ENCODE measurements at places on chromosomes 5 and 9.

DNA sequence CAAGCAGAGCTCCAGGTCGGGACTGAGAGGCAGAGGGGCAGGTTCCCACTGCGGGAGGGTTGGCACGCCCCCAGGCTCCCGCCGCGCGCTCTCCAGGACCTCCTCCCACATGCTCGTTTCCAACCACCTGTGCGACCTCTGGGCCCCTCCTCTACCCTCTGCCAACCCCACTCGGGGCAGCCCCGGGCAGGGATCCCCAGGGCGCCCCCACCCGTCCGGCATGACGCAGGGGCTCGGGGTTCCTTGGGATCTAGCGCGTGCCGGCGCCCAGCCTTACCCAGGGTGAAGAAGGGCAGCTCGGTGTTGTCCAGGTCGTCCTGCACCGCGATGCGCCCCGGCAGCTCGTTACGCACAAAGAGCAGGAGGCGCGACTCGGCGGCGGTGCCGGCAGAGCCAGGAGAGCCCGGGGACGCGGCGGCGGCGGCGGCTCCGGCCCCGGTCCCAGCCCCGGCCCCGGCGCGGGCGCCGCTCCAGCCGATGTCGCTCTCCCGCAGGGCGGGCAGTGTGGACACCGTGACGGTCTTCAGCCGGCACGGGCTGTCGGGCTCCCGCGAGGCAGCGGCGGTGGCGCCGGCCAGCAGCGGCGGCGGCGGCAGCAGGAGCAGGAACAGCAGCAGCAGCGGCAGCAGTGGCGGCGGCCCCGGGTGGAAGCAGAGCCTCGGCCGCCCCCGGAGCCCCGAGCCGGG, 494 bp downstream of the ASTN2 start:
- DNase-seq: peak; percentile 67

DNA sequence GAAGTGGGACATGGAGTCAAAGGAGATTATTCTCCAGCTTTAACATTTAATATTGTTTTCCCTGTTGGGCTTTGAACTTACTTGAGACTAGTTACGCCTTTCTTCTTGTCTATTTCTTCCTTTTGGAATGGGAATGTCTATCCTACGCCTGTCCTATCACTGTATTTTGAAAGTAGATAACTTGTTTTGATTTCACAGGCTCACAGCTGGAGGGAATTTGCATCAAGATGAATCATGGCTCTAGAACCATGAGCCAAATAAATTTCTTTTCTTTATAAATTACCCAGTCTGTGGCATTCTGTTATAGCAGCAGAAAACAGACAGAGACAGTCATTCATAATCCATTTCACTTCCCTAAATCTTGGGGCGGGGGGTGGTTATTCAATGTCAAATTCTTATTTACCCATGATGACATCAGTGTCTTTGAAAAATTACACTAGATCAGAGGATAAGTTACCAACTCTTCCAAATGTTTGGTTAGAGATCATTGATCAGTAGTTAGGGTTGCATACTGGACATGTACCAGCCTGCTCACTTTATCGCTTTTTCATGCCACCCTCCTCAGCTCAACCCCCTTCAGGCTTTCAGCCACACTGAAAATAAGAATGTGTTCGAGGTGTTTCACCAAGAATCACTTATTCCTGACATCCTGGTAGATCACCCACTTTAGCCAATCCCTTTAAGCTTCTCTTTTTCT, 419.6 kb upstream of the PIK3R1 start:
- no peak for DNase-seq

GRCh38 chr5:29162297-29162696, 2031.2 kb upstream of the CDH6 start:
- no peak for DNase-seq

- DNase-seq: no peak
Observed at GRCh38 chr9:3361116-3361515, 164.7 kb downstream of the RFX3 start.

GRCh38 chr9:77794985-77795384, 146.9 kb upstream of the GNA14 start:
- no peak for DNase-seq

- DNase-seq: no peak
Observed at GRCh38 chr9:124879226-124879625, 17.3 kb downstream of the ARPC5L start.

DNA sequence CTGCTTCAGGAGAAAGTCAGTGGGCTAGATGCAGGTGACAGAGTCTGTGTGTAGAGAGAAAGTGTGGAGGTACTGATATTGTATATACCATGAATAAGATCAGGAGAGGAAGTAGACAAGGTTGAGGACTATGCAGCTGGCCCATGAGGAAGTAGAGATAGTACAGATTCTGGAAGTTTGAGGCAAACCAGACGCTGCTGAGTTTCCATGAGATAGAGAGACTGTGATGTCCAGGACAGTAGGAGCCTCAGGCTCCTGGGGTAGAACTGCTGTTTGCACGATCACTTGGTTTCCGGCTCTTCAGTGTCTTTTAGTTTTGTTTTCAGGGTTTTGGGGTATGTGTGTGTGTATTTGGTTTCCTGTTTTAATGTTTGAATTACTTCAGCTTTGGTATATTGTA, 13.6 kb downstream of the OTULINL start:
- peak; percentile 66 for DNase-seq

DNA sequence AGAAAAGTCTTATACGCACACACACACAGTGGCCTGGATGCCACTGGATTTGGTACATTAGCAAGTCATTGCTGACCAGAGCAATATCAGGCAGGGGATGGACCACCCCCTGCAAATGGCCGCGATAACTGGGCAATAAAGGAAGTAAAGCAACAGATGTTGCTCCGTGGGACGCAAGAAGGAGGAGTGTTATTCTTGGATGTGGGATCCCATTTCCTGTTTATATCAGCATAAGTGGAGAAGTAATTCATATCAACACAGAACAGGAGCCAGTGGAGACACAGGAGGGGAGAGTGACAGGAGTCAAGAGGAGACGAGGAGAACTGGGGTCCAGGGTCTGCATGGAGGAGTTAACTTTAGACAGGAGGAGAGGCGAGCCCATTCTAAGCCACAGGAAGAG, 18.4 kb downstream of the RUFY1 start:
- DNase-seq: no peak

DNA sequence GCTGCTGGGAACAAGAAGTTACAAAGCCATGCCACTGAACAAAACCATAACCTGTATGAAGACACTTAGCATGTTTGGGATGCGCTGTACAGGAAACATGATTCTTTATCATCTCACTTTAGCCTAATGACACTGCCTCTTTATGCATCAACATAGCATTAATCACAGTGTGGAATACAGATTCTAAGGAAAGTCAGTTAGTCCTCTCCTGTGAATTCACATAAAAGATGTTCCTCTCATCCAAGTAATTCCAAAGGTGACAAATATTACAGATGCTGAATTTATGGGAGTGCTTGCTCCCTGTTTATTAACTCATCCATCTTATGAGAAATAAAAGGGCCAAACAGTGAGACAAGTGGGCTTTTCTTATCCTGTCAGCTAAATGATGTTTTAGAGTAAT, 1677.7 kb downstream of the EFNA5 start:
- DNase-seq: no peak

GRCh38 chr5:172097356-172097755, 90.7 kb downstream of the STK10 start:
- DNase-seq: no peak

DNA sequence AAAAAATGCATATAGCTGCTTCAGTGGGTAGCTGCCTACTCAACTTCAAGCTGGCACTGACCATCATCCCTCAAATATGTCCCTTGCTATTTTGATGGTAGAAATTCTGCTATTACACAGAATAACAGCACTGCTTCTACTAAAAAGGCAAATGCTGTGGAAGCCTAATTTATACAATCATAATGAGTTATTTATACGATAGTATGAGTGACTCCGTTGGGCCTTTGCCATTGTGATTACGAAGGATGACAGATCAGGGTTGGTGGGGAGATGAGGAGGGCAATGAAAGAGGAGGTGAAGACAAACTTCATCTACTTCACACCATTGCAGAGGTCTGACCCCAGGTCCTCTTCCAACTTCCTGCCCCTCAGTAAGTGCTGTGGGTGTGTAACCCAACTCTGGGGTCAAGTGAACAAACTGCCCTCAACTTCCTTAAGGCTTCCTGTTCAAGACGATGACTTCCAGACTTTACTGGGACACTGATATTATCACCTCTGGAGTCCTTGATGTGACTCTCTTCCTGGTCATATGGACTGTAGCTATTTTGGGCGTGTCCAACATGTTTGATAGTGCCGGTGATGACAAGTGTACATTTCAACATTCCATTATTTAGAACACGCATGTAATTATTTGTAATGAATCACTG, 74.1 kb upstream of the RPS23 start:
- DNase-seq: no peak

- DNase-seq: no peak
Observed at GRCh38 chr9:87653941-87654340, 72.0 kb upstream of the CTSL start.

DNA sequence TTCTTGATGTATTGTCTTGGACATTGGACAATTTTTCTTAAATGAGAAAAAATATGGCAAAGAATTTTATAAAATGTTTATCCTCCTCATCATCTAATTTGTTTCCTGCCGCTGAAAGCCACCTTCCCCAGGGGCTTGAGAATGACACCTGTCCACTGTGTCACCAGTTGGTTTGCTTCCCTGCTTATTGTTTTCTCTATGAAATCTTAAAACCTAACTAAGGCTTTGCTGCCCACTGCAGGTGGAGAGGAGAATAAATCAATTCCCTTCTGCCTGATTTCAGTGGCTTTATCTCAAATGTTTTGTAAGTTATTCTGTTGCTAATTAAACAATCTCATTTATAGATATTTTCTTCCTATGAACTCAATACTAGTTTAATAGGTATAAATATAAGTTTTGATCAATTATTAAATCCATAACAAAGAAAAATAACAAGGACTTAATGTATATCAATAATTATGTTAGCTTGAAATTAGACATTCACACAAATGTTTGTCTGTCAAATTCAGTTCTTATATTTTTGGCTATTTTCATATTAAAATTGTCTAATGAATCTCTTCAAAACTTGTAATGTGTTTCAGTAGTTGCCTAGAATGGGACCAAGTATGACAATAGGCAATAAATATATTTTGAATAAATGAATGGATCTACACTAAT, 822.5 kb downstream of the PTPRD start:
- DNase-seq: peak; percentile 21

GRCh38 chr9:113151696-113152630, 1.2 kb downstream of the SLC31A2 start:
- no peak for DNase-seq

- no peak for DNase-seq
Observed at GRCh38 chr9:135622415-135623020, 16.8 kb downstream of the GLT6D1 start.

DNA sequence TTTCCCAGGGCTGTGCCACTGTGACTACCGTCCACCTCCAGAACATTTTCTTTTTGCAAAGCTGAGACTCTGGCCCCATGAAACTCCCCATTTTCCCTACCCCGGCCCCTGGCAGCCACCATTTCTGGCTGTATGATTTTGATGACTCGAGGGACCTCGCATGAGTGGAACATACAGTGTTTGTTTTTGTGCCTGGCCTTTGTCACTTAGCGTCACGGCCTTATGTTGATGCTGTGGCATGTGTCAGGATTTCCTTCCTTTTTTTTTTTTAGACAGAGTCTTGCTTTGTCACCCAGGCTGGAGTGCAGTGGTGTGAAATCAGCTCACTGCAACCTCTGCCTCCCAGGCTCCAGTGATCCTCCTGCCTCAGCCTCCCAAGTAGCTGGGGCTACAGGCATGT, 42.7 kb downstream of the ASS1 start:
- no peak for DNase-seq

GRCh38 chr9:133048595-133048994, 13.2 kb upstream of the CEL start:
- DNase-seq: peak; percentile 63

- DNase-seq: no peak
Observed at GRCh38 chr9:104934691-104935500, 6.9 kb upstream of the ABCA1 start.

DNA sequence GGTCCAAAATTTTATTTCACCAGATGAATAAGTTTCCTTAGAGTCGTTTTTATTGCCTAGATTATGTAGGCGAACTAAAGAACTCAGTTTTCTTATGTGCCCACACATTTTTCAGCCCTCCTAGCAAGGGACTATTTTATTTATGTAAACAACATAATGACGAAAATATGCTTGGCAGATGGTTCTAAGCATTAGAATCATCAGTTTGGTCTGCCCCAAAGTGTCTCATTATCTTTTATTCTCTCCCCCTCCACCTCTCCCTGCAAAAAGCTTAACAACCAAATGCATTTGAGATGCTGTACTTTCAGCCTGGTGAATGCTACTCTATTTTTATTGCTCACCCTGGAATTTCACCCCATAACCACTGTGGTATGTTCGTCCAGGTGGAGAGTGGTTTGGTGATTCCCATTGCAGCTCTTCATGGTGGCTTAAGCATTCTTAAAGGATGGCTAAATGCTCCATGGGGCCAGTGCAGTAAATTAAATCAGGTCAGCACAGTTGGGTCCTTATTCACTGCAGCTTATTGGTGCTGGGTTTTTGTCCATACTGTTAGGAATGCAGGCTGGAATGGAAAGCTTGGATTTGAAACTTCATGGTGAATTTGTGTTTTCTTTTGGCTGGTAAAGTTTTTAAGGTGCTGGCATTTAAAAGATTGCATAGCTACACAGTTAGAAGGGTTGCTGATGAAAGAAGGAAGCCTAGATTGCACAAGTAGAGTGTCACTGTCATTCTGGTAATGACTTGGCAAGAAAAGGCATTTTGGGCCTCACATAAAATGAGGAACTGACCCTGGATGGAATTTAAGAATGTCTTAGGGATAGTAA, 39.2 kb downstream of the TLE4 start:
- no peak for DNase-seq

- no peak for DNase-seq
Observed at GRCh38 chr9:119095072-119095471, 274.2 kb downstream of the BRINP1 start.

GRCh38 chr5:143338658-143339366, 64.7 kb downstream of the NR3C1 start:
- no peak for DNase-seq

GRCh38 chr5:66903218-66903617, 293.4 kb downstream of the CD180 start:
- DNase-seq: no peak

GRCh38 chr5:134837530-134838181, 8.1 kb upstream of the C5orf24 start:
- no peak for DNase-seq

- no peak for DNase-seq
Observed at GRCh38 chr5:137144656-137145055, 354.5 kb downstream of the SPOCK1 start.

GRCh38 chr5:151448038-151448985, 909 bp downstream of the SLC36A1 start:
- DNase-seq: peak; percentile 26

GRCh38 chr9:126156898-126157297, 169.7 kb upstream of the MVB12B start:
- no peak for DNase-seq

- no peak for DNase-seq
Observed at GRCh38 chr5:135041726-135042125, 7.7 kb upstream of the PITX1 start.

- no peak for DNase-seq
Observed at GRCh38 chr5:112684121-112684520, 53.6 kb upstream of the APC start.
